ENCODE measurements at places on chromosomes 5 and 9. TPM values are rescaled to one million over a fixed set of nuclear protein-coding genes. Genes with fewer than 3 reads are reported as not detected.

Gene RANBP17
- 47.4 TPM for polyA plus RNA-seq

Gene CRHBP
- polyA plus RNA-seq = 0.48 TPM

Gene DIRAS2
- polyA plus RNA-seq = 0.78 TPM

Gene ANKRD31
- 0.51 TPM for polyA plus RNA-seq

Gene CCNG1
- polyA plus RNA-seq = 160 TPM

Gene REEP2
- 1.5 TPM for polyA plus RNA-seq

Gene MARCOL
- polyA plus RNA-seq = not detected

Gene FGF10
- 48.9 TPM for polyA plus RNA-seq

Gene CD72
- polyA plus RNA-seq = 3.4 TPM

Gene STING1
- 79.5 TPM for polyA plus RNA-seq

Gene STOML2
- 93.1 TPM for polyA plus RNA-seq

Gene PCDHA12
- polyA plus RNA-seq = 0.09 TPM

Gene IPO11
- 36.9 TPM for polyA plus RNA-seq

Gene CYSRT1
- polyA plus RNA-seq = 1.9 TPM

Gene GFI1B
- polyA plus RNA-seq = 1.3 TPM

Gene SPINK1
- 0.93 TPM for polyA plus RNA-seq

Gene CDH6
- polyA plus RNA-seq = 9.1 TPM

Gene HMCN2
- 0.55 TPM for polyA plus RNA-seq

Gene SPATA31A5
- polyA plus RNA-seq = not detected

Gene CCL27
- polyA plus RNA-seq = not detected

Gene MUSK
- polyA plus RNA-seq = 0.55 TPM

Gene VLDLR
- 29.3 TPM for polyA plus RNA-seq

Gene CCDC180
- 19.0 TPM for polyA plus RNA-seq

Gene JAKMIP2
- polyA plus RNA-seq = 6.5 TPM

Gene SMIM33
- polyA plus RNA-seq = 0.05 TPM

Data from right lung (tissue), 10 donors.